ENCODE measurements at places on chromosomes 11 and 22.

DNA sequence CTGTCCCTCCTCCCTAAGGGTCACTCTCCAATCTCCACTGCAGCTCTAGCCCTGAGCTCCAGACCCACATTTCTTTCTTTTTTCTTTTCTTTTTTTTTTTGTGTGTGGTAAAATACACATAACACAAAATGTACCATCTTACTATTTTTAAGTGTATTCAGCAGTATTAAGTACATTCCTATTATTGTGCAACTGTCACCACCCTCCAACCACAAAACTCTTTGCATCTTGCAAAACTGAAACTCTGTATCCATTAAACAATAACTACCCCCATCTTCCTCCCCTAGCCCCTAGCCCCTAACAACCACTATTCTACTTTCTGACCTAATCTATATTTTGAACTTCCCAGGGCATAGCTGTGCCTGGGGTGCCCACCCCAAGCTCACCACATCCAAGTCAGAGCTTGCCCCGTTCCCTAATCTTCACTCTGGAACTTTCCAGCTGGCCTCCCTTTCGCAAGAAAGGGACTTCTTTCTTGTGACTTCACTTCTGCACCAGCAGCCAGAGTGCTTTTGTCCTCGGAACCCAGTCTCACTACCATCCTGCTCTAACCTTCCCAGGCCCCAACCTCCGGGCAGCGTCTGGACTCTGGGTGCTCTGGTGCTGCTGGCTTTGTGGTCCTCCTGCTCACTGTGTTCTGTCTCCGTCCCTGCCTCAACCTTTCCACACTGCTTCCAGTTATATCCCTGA lies 30.7 kb downstream of the PARVG start:
- DNase-seq, result no peak

- no peak for DNase-seq
Measured at GRCh38 chr11:11171285-11171684, 181.8 kb downstream of the CSNK2A3 start.

- DNase-seq, result peak; percentile 82
Measured at GRCh38 chr11:126163074-126163700, 48.3 kb downstream of the RPUSD4 start.

DNA sequence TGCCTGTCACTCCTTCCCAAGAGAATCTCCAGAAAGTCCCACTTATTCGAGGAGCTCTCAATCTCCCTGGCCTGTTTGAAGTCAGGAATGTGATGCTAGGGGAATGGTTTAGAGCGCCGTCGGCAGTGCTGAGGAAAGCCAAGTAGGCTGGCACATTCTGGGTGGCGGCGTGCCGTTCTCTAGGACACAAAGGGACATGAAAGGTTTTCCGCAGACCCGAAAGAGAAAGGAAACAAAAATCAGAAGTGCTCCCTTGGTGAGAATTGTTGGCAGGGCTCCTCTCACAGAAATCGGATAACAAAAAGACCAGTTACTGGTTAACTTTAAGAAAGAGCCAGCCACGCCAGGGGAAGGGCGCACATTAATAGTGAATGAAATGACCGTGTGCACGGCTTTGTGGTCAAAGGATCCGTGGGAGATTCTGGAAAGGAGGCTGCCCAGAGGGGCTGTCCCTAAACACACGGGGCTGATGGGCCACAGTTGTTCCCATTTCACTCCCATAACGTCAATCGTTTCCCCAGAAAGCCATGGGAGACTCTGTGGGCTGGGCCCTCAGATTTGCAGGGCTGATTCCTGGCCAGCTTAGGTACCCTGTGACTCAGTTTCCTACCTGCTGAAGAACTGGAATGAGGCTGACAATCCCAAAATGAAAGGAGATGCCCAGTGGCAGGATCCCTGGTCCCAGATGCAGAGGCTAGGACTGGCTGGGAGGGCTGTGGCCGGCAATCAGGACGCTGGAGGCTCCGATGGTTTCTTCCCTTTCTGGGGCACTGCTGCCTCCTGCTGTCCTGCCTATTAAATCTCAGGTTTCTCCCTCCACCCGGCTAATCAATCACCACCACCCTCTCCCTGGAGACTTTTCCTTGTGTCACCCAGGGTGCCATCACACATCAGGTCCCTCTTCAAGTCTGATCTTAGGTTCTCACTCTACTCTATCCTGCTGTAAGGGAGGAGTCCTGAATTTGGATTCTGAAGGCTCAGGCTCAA lies 82.3 kb downstream of the RCN1 start:
- peak; percentile 81 for DNase-seq

DNA sequence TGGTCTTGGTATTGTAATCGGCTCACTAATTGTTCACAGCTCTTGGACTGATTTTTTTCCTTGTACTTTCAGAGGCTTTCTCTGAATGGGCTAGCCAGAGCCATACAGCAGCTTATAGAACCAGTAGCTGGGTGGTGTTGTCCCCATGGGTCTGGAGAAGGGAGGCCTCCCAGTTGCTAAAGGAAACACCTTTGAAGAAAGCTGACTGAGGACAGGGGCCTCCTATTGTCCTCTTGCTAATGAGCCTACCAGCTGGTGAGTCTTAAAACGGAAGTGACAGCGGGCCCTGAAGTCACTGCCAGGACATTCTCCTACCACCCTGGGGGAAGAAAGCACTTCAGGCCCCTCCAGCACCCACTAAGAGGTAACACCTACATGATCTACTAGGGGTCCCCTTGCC lies 9.9 kb downstream of the FADS3 start:
- DNase-seq, result no peak

GRCh38 chr22:19977296-19978243 lies 36.0 kb upstream of the TXNRD2 start:
- no peak for DNase-seq

DNA sequence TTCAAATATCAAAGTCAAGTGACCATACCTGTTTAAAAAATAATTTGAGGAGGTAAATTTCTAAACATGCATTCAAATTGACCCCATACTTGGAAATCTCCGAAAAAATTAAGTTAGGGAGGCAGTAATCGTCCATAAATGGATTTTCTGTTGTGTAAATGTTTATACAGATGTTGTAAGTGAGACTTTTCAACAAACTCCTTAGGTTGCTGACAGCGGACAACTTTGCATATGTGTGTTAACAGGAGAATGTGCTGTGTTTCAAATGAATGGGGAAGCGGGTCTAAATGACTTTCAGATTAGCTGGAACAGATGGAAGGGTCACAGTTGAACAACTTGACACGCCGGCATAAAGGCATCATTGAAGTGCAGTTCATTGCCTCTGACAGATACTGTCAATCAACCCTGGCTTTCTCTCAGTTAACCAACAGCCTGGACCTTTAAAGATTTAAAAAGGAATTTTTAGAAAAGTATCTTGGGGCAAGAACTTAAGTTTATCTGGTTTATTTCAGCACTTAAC lies 98.2 kb upstream of the DBX1 start:
- DNase-seq, result no peak

DNA sequence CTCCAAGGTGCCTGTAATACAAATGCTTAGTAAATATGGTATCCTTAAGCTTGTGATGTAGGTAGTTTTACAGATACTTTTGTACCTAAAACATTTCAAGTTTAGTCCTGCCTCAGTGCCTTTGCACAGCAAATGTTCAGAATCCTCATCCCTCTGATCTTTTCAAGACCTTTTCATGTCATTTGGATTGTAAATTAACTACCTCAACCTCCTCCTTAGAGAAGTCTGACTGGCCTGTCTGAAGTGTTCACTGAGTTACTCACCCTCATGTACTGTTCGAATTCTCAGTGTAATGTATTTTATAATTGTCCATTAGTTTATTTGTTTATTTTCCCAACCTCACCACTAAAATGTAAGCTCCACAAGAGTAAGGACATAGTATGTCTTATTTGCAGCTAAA lies 147.5 kb downstream of the ELP4 start:
- peak; percentile 18 for DNase-seq

DNA sequence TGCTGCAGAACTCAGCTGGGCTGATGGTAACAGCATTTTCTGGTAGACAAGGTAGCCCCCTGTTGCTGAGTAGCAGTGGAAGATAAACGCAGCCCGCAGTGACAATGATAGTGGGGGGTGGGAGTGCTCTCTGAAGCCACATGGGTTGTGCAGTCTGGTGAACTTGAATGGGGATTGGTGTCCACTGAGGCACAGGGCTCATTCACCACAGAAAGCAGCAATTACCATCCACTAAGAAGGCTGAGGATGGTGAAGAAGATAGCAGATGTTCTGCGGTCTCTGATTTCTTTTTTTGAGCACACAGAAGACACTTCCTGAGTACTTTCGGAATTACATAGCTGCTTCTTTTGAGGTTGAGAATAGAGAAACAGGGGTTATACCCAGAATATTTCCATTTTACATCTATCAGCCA lies 150.3 kb downstream of the LRRC4C start:
- DNase-seq, result no peak

DNA sequence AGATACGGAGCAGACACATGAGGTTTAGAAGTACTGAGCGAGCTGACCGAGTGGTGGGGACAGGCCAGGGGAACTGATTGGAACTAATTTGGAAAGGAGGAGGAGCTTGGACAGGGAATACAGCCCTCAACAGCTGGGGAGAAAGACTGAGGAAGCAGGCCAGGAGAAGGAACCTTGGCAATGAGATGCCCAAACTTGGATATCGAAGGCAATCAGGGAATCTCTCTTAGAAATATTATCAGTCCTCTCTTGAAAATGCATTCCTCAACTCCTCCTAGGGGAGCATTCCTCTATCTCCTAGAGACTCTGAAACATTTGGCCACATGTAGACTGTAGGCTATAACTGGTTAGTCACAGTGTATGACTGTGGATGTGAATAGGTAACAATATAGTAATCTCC lies 284.6 kb downstream of the GUCY1A2 start:
- DNase-seq, result no peak

GRCh38 chr11:126416542-126417090 lies 61.1 kb downstream of the ST3GAL4 start:
- peak; percentile 71 for DNase-seq

GRCh38 chr11:69791276-69792180 lies 16.4 kb upstream of the FGF4 start:
- peak; percentile 66 for DNase-seq

Measured in ELR (cell line).